Lung microvascular endothelial cell (primary cell): ENCODE measurements at places on chromosomes 12 and 14.

- DNase-seq = peak; percentile 38
Observed at GRCh38 chr12:6767353-6768319, 1.5 kb downstream of the PTMS start.

GRCh38 chr12:1650260-1650977 lies 21.4 kb downstream of the WNT5B start:
- DNase-seq = no peak

DNA sequence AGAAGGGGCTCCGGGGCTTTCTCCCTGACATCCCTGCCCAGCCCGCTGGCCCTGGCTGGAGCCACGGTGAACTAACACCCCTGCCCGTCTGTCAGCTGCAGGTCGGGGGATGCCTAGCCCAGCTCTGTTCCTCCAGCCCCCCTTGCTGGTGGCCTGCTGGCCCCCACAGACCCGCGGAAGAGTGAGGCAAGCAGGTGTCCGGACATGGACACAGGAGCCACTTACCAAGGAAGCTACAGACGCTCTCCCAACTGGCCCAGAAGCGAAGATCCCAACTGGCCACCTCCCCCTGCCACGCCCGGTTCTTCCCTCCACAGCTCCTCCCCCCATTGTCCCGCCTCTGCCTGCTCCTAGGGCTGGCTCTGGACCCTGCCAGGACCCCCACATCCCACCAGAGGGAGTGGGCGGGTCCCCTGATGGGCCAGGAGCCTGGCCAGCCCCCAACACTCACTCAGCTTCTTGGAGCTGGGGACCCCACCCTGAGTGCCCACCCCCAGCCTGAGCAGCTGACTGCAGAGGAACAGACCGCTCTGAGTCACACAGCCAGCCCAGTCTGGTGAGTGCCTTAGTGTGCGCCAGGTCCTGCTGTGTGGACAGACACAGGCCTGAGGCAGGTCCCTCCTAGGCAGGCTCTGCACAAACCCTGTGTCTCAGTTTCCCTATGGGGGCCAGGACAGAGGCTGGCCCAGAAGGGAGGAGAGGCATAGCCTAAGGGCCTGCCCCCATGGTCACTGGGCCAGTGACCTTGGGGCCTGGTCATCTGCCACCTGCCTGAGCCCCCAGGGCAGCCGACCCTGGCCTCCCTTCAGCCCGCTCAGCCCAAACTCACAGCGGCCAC lies 7.7 kb downstream of the AHNAK2 start:
- peak; percentile 69 for DNase-seq

DNA sequence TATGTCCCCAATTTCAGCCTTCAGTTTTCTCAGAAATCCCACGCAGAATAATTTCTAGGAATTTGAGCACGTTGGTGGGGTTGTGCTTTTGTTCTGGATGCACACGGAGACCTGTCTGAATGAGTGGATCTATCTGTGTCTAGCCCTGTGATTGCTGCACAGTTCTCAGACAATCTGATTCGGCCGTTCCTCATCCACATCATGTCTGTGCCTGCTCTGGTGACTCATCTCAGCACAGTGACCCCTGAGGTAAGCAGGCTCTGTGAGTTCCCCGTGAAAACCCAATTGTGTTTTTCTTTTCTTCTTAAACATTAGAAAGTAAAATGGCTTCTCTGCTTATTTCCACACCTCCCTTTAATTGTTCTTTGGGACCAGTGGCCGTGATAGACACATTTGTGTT lies 20.2 kb downstream of the UBE3B start:
- peak; percentile 40 for DNase-seq

DNA sequence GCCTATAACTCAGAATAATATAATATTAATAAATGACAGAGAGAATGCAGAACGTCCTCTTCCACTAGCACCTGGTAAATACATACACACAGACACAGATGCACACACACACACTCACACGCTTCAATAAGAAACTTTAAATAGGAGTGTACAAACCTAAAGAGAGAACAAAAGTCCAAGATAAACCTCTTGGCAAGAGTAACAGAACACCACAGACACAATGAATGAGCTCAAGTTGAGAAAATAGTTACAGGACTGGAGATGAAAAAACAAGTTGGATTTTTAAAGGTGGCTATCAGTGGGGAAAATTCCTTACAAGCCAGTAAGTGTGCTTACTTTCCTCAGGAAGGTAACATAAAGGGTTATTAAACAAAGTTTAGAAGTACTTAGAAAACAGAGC lies 35.2 kb downstream of the CRY1 start:
- no peak for DNase-seq

- no peak for DNase-seq
Observed at GRCh38 chr14:32941668-32942065, 3.0 kb downstream of the NPAS3 start.
